ENCODE measurements at places on chromosomes 13 and 19. TPM values are rescaled to one million over a fixed set of nuclear protein-coding genes. Genes with fewer than 3 reads are reported as not detected.

DNA sequence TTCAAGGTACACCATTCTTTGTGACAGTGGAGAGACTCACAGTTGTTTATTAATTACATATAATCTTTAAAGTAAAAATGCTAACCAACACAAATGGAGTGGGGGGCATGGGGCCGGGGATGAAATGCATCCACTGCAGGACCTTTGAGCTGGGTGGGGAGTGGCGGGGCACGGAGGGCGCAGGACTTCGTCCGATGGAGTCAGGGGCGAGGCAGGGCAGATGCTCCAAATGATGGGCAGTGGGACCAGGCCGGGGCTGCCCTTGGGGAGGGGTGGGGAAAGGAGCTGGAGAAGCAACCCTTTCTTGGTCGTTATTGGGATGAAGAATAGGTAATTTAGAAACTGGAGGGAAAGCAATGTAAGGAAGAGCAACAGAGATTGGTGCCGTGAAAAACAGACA lies 220.0 kb downstream of the TEX29 start:
- DNase-seq, result no peak

DNA sequence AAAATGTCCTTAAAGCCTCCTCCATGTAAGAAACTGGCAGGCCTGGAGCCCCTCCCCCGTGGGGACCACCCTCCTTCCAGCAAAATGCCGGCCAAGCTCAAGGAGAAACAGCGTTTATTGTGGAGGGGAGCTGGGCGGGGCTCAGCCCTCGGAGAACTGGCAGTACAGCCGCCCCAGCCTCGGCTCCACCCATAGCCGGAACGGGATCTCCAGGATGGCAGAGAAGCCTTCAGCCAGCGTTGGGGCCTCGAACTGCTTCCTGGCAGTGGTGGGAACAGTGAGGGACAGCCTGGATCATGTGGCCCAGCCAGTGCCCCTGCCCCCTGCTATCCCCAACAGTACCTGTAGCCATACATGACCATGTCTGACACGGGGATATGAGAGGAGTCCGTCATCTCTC lies 6.3 kb downstream of the PNKP start:
- DNase-seq, result no peak

- no peak for DNase-seq
Observed at GRCh38 chr13:57925250-57925649, 293.7 kb downstream of the PCDH17 start.

DNA sequence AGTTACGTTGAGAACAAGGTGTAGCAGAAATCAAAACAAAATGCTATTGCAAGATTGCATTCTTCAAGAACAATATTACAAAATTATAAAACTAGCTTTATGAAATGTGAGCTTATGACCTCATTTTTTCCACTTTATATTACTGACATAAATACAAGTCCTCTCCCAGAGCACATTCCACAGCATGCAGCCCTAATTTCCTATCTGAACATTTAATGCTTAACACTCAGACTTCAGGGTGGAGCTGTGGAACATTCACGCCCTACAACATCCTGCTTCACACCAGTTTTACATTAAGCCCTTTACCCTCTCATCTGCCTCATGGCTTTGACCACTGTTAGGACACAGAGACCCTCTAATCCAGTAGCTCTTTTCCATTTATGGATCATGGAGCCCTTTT lies 65.5 kb downstream of the EPSTI1 start:
- no peak for DNase-seq

GRCh38 chr13:83935566-83935965 lies 53.3 kb upstream of the SLITRK1 start:
- DNase-seq, result no peak

DNA sequence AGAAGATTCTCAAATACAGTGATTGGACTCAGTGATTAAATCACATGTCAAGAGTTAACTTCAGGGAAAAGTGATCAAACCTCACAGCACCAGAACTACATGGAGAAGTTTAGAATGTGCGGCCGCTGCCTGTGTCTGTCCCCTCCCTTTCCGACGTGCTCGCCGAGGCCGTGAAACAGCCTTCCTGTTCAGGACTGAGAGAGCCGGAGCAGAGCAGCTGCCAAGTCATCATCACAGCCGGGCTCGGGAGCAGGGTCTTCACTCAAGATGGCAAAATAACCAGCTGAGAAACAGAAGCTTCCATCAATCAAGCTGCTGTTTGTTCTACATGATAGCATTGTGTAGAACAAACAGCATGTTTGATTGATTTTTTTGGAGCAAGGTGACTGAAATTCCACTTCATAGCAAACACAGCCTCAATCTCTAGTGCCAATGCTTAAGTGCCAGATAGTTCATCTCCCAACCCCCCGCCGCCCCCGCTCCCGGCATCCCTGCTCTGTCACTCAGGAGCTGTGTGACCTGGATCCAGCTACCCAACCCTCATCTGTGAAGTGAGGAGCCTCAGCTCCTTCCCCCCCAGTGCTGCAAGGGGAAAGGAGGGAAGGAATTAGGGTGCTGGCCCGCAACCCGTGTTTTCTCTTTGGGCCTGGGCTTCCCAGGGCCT lies 70.6 kb downstream of the HSPH1 start:
- no peak for DNase-seq

GRCh38 chr19:58559275-58560006 lies 1.0 kb upstream of the UBE2M start:
- peak; percentile 82 for DNase-seq

DNA sequence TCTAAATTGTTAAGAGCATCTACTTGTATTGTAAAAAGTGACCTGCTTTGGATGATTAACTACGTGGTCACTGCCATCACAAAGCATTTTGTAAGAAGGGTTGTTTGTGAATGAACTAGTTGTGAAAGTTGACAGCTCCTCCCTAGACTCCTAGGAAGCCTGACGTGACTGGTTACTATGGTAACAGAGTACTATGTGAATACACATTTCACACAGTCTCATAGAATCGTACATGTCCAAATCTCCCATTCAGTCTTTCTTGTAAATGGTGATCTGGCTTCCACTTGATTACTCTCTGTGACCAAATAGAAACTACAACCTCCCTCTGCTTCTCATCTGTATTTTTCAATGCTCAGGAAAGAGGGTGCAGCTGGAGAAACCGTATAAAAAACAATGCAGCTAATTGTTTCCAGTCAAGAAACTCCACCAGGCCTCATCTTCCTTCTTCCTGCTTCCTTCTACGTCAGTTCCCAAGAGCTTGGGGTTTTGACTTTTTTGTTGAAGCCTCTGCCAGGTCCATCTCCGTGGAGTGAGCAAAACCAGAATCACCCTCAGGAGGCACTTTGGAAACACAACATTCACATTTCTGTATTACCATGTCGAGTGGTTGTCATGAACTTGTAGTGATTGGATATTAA lies 83.4 kb downstream of the GPC6 start:
- no peak for DNase-seq

DNA sequence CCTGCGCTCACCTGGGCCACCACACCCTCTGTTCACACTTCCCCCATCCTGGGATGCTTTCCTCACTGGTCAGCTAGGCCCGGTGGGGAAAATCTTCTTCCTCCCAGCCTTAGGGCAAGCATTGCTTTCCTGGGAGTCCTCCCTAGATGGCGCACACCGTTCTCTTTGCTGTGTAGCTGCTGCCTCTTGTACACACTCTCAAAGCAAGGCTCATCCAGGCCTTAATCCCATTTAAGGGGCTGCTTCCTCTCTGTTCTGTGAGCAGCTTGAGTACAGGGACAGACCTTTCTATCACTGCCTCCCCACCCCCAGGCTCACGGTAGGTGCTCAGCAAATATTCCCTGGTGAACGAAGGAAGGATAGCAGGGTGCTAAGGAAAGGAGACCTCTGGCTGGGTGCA lies 11.1 kb downstream of the SLC7A10 start:
- DNase-seq, result no peak

GRCh38 chr19:2235381-2236063 lies 607 bp downstream of the PLEKHJ1 start:
- DNase-seq, result peak; percentile 24

The CPB2 gene
- total RNA-seq, result not detected

The TEKTIP1 gene
- 8.7 TPM for total RNA-seq

The TPGS1 gene
- 21.6 TPM for total RNA-seq

The PARP4 gene
- 76.4 TPM for total RNA-seq
